NCI-H1930 (cell line): ENCODE measurements at places on chromosomes 13 and 19.

DNA sequence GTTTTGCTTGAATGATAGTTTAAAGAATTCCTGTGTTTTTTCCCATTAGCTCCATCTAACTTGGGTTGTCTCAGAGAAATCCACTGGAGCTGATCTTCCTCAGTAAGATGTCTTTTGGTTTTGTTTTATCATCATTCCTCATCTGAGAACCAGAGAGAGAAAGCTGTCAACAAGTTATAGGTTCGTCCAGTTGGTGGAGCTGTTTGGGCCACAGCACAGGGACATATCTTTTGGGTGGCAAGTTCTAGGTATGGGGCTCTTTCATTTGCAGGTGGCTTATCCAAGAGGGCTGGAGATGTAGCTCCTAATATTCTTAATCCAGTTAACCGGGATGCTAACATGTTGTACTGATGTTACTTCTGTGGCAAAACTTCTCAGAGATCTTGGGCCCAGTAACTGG, 174.2 kb downstream of the KCNRG start:
- DNase-seq, result no peak

GRCh38 chr19:29533578-29534544, 8.1 kb downstream of the VSTM2B start:
- no peak for DNase-seq

- DNase-seq, result no peak
Measured at GRCh38 chr13:59689057-59689456, 474.7 kb downstream of the DIAPH3 start.

DNA sequence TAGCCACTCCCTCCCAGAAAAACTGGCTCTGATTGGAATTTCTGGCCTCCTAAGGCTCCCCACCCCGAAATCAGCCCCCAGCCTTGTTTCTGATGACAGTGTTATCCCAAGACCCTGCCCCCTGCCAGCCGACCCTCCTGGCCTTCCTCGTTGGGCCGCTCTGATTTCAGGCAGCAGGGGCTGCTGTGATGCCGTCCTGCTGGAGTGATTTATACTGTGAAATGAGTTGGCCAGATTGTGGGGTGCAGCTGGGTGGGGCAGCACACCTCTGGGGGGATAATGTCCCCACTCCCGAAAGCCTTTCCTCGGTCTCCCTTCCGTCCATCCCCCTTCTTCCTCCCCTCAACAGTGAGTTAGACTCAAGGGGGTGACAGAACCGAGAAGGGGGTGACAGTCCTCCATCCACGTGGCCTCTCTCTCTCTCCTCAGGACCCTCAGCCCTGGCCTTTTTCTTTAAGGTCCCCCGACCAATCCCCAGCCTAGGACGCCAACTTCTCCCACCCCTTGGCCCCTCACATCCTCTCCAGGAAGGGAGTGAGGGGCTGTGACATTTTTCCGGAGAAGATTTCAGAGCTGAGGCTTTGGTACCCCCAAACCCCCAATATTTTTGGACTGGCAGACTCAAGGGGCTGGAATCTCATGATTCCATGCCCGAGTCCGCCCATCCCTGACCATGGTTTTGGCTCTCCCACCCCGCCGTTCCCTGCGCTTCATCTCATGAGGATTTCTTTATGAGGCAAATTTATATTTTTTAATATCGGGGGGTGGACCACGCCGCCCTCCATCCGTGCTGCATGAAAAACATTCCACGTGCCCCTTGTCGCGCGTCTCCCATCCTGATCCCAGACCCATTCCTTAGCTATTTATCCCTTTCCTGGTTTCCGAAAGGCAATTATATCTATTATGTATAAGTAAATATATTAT, 6.1 kb downstream of the FOSB start:
- no peak for DNase-seq

DNA sequence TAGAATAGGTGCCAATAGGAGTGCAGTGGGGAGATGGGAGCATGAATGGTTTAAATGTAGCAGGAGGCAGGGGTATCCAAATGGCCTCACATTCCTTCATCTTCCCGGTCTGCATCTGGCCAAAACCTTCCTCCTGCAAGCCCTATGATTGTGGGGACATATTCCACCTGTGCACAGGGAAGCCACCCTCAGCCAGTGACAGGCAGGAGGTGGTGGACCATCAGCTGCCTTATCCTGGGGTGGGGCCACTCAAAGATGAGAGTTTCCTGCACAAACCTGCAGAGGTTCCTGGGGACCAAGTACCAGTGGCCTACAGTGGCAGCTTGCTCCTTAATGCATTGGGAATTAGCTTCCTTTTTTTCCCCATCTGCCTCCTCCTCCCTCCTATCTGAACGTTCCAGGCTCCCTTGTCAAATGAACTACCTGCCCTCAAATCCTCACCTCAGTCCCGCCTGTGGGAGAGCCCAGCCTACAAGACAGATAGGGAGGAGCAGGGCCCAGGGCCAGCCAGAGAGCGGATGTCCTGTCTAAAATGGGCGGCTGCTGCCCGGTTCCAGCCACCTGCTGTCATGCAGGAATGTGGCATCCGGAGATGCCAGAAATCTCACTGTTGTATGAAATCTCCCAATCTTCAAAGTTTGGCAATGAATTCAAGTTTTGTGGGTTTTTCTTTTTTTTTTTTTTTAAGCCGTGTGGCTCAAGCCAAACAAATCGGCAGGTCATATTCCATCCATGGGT, 85.0 kb downstream of the TSHZ3 start:
- DNase-seq, result no peak

GRCh38 chr13:77417897-77418296, 91.0 kb upstream of the MYCBP2 start:
- DNase-seq, result no peak

DNA sequence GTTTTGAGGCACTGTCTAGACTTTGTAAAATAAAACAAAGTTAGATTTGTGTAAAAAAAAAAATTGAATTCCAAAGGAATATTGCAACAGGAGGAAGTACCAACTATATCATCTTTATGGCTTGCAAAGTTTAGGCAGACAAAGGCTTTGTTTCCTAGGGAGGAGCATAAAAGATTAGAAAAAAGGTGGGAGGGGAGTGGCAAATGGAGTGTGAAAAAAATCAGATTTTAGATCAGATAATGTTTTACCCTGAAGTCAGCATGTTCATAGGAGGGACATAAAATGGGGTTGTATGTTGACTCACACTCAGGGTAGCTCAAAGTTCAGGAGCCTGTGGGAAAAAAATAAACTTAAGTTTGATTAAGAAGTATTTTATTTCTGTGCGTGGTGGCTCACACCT, 3.7 kb downstream of the ZNF85 start:
- DNase-seq, result no peak

- DNase-seq, result no peak
Measured at GRCh38 chr13:79466872-79467271, 14.1 kb upstream of the NDFIP2 start.

DNA sequence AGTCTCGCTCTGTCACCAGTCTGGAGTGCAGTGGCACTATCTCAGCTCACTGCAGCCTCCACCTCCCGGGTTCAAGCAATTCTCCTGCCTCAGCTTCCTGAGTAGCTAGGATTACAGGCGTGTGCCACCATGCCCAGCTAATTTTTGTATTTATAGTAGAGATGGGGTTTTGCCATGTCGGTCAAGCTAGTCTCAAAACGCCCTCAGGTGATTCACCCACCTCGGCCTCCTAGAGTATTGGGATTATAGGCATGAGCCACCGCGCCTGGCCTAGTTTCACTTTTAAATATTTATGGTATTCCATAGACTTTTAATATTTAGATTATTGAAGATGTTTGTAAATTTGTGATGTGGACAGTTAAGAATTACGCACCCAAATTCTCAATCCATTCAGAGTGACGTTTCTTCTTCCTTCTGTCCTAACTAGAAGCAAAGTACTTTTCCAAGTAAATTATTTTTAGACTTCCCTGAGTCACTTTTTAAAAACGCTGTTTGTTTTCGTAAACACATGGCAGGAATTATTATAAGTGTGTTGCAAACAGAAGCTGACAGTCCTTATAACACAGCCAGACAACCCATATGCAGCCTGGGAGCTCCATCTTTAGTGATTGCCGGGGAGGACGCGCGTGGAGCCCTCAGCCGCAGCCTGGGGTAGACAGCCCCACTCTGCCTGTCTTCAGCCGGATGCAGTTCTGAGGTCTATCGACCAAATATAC, 131.7 kb downstream of the ATP11A start:
- no peak for DNase-seq

- DNase-seq, result no peak
Measured at GRCh38 chr13:33158816-33159215, 126.7 kb downstream of the STARD13 start.

DNA sequence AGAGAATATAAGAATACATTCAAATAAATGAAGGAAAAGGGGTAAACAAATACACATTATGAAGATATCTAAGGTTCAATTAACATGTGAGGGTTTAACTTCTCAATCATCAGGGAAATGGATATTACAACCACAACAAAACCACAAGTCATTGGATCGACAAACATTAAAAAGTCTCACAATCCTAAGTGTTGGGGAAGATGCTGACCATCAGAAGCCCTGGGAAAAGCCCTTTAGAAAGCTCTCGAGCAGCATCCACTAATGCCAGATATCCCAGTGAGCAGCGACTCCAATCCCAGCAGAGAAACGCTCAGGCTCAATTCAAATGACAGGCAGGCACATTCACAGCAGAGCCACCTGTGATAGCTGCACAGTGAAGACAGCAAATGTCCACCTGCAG, 3.1 kb downstream of the TPRX1 start:
- DNase-seq, result no peak

- no peak for DNase-seq
Measured at GRCh38 chr19:5102520-5102919, 133.6 kb downstream of the KDM4B start.

DNA sequence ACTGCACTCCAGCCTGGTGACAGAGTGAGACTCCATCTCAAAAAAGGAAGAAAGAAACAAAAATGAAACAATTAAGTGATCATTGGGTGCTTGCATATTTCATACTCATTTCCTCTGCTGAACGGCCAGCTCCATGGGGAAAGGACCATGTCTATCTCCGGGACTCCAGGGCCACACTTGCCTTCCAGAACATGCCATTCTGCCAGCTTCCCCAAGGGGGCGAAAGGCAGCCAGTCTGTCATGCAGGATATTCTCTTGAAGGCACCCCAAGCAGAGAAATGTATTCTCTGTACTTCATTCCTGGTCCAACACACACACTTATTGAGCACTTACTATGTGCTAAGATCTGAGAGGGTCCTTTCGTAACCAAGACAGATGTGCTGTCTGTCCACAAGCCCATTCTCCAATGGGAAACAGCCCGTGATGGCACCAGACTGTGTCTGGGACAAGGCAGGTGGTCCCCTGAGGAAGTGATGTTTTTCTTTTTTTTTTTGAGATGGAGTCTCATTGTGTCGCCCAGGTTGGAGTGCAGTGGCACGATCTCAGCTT, 10.2 kb upstream of the CARM1 start:
- DNase-seq, result no peak

DNA sequence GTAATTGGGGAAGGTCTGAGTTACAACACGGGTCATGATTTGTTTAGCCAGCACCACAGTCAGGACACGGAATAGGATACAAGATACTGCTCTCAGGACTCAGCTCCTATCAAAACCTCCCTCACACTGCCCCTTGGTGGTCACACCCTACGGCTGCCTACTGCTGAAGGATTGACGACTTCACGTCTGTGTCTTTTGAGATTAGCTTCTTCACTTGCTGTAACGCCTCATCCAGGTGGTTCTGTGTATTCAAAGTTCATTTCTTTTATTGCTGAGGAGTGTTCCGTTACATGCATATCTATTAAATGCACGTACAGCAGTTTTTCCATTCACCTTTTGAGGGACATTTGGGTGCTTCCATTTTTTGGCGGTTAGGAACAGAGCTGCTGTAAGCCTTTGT, 46.3 kb downstream of the URI1 start:
- DNase-seq, result no peak

DNA sequence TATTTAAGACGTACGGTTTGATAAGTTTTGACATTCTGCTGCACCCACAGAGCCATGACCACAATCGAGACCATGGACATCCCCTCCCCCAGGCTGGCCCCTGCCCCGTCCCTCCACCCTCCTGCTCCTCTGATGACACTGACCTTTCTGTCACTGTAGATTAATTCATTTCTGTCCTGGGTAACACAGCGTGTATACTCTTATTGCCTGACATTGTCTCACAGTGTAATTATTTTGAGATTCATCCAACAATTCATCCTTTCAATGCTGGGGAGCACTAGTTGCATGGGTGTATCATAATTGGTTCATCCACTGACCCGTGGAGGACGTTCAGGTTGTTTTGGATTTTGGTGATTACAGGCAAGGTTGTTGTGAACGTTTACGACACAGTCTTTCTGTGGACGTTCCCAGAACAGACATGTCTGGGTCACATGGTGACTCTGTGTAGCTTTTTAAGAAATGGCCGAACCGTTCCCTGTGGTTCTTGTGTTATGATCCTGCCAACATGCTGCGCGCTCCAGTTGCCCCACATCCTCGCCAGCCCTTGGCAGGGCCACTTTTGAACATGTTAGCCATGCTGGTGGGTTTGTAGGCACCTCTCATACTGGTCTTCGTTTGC, 41.9 kb downstream of the C13orf46 start:
- DNase-seq, result no peak

DNA sequence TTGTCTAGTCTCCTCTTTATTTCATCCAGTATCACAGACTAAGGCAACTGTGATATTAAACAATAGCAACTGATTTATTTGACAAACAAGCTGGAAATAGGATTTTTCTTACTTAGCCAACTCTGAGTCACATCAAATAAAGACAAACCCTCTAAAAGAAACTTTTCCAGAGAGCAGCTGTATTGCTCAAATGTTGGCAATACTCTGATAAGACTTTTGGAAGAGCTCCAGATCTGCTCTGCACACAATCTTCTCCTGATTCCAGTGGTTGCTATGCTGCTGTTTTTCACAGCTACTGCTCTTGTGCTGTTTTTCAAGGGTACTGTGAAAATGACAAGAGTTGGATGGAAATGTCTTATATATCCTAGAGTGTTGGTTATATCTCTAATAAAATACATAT, 1479.2 kb downstream of the SLITRK5 start:
- no peak for DNase-seq

DNA sequence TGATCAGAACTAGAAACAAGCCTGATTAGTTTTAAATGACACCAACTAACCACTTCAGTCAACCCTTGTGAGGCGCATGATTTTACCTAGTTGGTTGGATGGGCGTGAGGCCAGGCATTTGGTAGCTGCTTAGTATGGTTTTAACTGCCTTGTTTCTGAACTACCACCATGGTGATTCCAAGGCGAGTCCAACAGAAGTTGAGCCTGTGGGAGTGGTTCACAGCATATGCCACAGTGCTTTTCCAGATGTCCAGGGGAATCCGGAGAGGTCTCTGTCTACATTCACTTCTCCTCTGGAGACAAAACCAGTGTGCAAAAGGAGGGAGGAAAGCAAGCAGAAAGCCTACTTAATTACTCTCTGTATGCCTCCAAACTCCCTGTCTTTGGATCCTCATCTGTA, 524.1 kb downstream of the GPC6 start:
- DNase-seq, result no peak

GRCh38 chr19:39839678-39840327, 5.8 kb upstream of the DYRK1B start:
- no peak for DNase-seq

DNA sequence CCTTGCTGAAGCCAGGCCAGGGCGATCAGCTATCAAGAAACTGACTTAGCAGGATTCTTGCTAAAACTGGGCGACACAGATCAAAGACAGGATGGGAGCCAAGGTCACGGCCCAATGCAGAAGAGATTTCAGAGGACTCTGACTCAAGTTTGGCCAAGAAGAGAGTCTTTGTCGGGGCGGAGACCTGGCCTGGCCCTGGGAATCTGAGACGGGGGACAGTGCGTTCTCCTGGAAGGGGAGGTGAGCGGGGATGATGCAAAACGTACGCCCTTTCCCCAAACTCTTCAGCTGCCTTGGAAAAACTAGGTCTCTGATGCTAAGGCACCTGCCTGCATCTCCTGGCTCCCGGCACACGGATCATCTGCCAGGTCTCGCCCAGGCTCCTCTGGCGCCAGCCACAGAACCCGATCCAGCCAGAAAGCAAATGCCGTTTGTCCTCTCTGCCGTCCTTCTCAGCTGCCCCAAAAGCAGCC, 9.8 kb downstream of the MVB12A start:
- DNase-seq, result no peak
